Fibroblast of gingiva (primary cell): ENCODE measurements at places on chromosomes 11 and 22.

DNA sequence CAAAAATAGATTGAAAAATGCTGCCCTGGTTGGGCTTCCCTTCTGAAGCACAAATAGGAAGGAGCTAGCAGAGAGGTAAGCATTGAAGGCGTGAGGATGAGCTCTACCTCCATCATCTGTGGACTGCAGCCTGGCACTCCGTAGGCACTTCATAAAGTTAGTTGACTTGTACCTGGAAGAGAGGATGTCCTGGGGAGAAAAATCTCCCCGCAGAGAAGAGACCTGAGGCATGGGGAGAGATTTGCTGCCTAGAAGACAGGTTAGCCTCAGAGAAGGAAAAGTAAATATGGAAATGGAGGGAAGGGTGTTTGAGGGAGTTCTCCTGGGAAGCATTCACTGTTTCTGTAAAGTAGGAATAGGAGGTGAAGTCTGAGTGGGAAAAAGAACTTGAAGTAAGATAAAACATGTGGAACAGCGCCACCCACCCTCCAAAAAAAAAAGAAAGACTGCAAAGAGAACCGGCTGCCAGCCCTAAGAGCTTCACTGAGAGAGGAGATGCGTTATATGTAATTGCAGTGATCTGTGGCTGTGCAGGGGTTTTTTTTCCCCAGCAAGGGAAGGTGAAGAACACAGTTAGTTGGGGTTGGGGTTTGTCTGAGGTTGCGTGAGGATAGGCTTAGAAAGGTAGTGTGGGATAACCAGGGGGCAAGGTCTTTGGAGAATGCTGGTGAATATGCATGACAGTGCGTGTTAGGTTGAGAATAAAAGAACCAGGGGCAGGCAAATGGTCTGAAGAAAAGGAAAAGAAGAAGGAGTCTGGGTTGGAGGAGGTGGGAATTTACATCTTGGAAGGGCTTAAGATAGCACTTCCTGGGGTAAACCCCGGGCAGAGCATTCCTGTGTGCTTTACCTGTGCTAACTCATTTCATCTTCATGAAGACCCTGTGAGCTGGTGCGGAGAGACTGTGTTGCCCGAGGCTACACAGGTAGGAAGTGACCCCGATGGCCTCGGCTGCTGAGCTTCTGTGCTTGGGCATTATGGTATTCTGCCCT is 16.0 kb downstream of the TNRC6B start:
- peak; percentile 36 for DNase-seq

GRCh38 chr11:2877474-2877873 is 8.1 kb downstream of the CDKN1C start:
- no peak for DNase-seq

DNA sequence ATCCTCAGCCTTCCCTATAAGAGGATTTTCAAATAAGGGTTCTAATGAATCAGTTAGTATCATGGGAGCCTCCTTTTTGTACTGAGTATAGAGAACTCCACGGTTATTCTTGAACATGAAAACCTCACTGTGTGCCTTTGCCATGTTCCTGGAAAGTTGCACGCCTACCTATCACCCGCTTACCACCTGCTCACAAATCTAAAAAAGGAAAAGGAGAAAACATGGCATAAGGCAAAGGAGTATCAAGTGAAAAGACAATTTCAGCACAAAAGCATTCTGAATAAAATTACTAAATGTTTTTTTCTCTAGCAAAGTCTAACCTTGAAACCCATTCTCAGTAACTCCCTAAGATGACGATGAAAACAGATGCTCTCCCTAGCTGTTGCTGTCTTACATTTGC is 511.8 kb upstream of the API5 start:
- DNase-seq: no peak

DNA sequence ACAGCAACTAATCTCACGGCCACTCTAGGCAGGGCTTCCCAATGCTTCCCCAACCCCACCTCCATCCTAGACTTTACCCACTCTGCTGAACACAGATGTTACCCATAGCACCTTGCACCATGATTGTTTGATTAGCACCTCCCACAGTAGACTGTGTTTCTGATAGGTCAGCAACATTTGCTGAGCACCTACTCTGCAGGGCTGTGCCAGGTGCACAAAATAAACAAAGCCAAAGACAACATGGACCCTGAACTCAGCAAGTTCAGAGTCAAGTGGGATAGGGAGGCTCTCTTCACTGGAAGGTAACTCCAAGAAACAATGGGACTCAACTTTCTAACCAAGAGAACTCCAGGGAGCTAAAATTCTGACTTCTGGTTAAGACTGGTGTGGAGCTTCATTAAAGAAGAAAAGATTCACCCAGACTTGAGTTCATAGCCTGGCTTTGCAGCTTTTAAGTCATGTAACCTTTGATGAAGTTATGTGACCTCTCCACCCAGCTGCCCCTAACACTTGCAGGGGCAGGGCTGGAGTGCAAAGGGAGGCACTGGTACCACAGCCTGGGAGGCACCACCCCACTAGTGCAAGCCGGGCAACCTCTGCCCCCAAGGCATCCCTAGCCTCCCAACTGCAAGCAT is 6.7 kb upstream of the RTN4RL2 start:
- DNase-seq: no peak

DNA sequence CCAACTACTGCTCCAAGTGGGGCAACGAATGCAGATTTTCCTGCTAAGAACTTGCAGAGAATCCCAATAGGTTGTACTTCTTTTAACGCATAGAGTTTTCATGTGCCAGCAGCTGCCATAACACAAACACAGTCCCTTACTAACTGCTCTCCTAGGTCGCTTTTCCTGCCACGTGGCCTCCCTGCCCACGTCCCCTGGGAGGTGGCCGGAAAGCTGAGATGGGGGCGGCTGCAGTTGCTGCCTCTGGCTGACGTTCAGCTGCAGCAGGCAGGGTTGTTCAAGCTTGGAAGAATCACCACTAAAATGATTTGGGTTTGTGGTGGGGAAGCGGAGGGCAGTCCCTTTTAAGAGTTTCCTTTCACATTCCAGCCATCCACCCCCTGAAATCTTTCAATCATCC is 39.3 kb downstream of the ZNF202 start:
- DNase-seq: no peak

DNA sequence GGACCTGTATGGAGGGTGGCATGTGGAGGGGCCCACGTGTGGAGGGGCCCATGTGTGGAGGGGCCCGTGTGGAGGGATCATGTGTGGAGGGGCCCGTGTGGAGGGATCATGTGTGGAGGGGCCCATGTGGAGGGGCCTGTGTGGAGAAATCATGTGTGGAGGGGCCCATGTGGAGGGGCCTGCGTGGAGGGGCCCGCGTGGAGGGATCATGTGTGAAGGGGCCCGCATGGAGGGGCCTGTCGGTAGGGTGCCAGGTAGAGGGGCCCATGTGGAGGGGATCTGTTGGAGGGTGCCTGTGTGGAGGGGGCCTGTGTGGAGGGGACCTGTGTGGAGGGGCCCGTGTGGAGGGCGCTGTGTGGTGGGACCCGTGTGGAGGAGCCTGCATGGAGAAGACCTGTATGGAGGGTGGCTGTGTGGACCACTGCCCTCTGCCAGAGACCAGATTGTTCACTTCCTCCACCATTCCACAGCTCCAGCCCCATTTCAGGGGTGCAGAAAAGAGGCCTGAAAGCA is 47.0 kb downstream of the IGLL5 start:
- DNase-seq: no peak
